ENCODE measurements at places on chromosomes 2 and 18. TPM values are rescaled to one million over a fixed set of nuclear protein-coding genes. Genes with fewer than 3 reads are reported as not detected.

NGEF gene
- not detected for total RNA-seq

SLC25A12 gene
- 64.4 TPM for total RNA-seq

GRCh38 chr2:113080134-113080533 lies 12.4 kb downstream of the IL1F10 start:
- no peaks in the 10 kb centered on the region for H3K4me1 ChIP-seq
- H3K27ac ChIP-seq, result no peak overlapping the region
- no peaks in the 10 kb centered on the region for H3K36me3 ChIP-seq
- H3K27me3 ChIP-seq, result peaks cover 18% of the 10 kb centered on the region

KCNK3 gene
- 13.0 TPM for total RNA-seq

- H3K27me3 ChIP-seq, result no peaks in the 10 kb centered on the region
- no peaks in the 10 kb centered on the region for H3K36me3 ChIP-seq
- H3K4me1 ChIP-seq, result no peaks in the 10 kb centered on the region
- no peak overlapping the region for H3K27ac ChIP-seq
These were observed 289.5 kb upstream of the REV1 start for GRCh38 chr2:99779276-99779675.

- no peaks in the 10 kb centered on the region for H3K27me3 ChIP-seq
- DNase-seq, result no peak
- no peak overlapping the region for H3K27ac ChIP-seq
- H3K4me3 ChIP-seq, result no peak overlapping the region
These were observed 9.0 kb downstream of the LRRTM4 start for GRCh38 chr2:77513191-77513590.

FBXO48 gene
- total RNA-seq, result 0.33 TPM

DNA sequence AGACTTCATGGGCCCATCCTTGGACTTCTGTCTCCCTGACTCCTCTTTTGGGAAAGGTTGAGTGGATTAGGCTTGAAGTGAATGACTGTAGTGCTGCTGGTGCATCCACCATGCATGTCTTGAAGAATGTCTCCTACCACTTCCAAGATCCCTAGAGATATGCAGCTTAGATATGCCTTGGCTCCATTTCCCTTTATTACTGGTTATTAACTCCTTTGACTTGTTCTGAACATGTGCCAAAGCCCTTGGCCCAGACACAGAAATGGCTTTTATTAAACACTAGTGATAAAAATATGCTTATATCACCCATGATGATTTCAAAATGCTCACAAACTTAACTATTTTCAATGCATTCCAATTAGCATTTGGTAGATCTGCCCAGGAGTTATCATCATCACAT lies 90.0 kb upstream of the SLC14A2 start:
- peaks cover 44% of the 10 kb centered on the region for H3K4me1 ChIP-seq
- H3K4me3 ChIP-seq, result no peak overlapping the region
- no peak for DNase-seq
- no peaks in the 10 kb centered on the region for H3K36me3 ChIP-seq
- no peaks in the 10 kb centered on the region for H3K27me3 ChIP-seq
- no peak overlapping the region for H3K27ac ChIP-seq

PKDCC gene
- total RNA-seq, result 219 TPM

GRCh38 chr18:31562726-31563125 lies 29.0 kb upstream of the TTR start:
- DNase-seq, result no peak
- H3K4me1 ChIP-seq, result no peaks in the 10 kb centered on the region
- no peaks in the 10 kb centered on the region for H3K36me3 ChIP-seq
- no peak overlapping the region for H3K27ac ChIP-seq
- no peaks in the 10 kb centered on the region for H3K27me3 ChIP-seq

DNA sequence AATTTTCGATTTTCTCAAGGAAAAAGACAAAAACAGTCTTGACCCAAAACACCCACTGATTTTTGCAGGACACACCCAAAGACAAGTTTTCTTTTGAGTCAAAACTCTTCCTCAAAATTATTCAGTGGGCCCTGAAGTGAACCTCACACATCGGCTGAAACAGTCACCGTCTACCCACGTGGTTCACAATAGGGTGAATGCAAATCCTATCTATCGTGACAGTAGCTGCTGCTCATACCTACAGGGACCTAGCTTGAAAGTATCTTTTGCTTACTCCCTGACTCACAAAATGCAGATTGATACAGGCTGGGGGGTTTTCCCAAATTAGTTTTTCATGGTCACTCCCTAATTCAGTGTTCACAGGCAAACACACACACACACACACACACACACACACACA lies 10.7 kb upstream of the CD226 start:
- no peak overlapping the region for H3K4me3 ChIP-seq
- no peak overlapping the region for H3K27ac ChIP-seq
- H3K4me1 ChIP-seq, result no peaks in the 10 kb centered on the region
- H3K27me3 ChIP-seq, result no peaks in the 10 kb centered on the region
- DNase-seq, result peak; percentile 8
- no peaks in the 10 kb centered on the region for H3K36me3 ChIP-seq

- H3K4me3 ChIP-seq, result no peak overlapping the region
- no peaks in the 10 kb centered on the region for H3K36me3 ChIP-seq
- H3K27ac ChIP-seq, result no peak overlapping the region
- H3K27me3 ChIP-seq, result no peaks in the 10 kb centered on the region
These were observed 131.0 kb downstream of the TMEM182 start for GRCh38 chr2:102892698-102893310.

POTEC gene
- not detected for total RNA-seq

VAMP8 gene
- total RNA-seq, result 6.3 TPM

- no peaks in the 10 kb centered on the region for H3K27me3 ChIP-seq
- no peaks in the 10 kb centered on the region for H3K36me3 ChIP-seq
- H3K27ac ChIP-seq, result no peak overlapping the region
- no peak overlapping the region for H3K4me3 ChIP-seq
- no peak for DNase-seq
These were observed 92.1 kb upstream of the EFEMP1 start for GRCh38 chr2:56015711-56016115.

TMEM131 gene
- 28.5 TPM for total RNA-seq

DNA sequence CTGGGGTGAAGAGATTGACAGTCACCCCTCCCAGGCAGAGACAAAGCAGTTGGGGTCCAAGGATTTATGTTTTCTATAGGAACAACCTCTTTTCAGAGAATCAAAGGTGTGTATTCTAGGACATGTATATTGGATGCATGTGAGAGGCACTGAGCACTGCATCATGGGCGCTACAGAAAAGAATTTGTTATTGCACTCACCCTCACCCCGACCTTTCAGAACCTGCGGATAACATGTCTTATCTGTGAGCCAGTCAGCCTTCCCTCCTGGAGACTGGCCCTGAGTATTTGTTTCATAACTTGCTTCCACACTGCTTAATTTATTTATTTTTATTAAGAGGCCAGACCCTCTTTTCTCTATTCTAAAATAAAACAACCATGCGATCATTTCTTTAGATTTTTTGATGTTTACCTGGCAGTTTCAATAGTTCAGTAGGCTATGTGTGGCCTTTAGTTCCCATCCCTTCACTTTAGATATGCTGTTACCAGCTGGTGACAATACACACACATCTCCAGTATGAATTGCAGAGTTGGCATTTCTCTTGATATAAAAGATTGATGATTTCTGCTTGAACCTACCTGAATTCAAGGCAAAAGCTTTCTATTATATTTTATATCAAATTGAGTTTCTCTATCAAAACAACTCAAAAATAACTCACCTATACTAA lies 29.8 kb downstream of the FABP1 start:
- H3K4me1 ChIP-seq, result no peaks in the 10 kb centered on the region
- H3K27ac ChIP-seq, result no peak overlapping the region
- H3K36me3 ChIP-seq, result no peaks in the 10 kb centered on the region
- H3K4me3 ChIP-seq, result no peak overlapping the region
- no peak for DNase-seq
- H3K27me3 ChIP-seq, result no peaks in the 10 kb centered on the region

SLC9A2 gene
- 0.17 TPM for total RNA-seq

CFC1 gene
- total RNA-seq, result not detected

DNA sequence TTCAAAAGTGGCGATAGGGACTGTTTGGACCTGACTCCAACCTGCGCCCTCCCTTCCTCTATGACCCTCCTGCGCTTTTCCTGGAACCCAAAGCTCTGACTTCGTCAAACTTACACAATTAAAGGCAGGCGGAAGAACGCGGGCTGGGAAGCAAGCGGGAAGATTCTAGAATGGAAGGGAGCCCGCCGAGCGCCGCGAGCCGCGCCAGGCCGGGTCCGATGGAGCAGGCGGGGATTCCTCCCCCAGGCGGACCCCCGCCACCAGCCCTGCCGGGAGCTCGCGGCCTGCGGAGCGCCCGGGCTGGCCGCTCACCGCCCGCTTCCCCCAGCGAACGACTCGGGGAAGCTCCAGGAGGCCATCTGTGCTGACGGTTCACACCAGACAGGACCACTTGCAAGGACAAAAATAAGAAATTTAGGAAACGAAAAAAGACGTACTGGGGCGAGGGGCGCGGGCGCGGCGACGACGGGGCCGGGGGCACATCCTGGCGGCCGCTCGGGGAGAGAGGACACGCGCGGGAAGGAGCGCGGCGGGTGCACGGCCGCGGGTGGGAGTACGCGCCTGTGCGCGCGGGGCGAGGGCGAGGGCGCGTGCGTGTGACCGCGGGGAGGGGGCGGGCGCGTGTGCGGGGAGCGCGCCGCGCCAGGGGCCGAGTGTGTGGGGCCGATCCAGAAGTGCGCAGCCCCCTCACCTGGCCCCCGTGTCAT lies 1.1 kb upstream of the SALL3 start:
- H3K4me3 ChIP-seq, result no peak overlapping the region
- DNase-seq, result no peak
- H3K27ac ChIP-seq, result no peak overlapping the region
- H3K4me1 ChIP-seq, result peaks cover 39% of the 10 kb centered on the region
- peaks cover 96% of the 10 kb centered on the region for H3K27me3 ChIP-seq
- H3K36me3 ChIP-seq, result no peaks in the 10 kb centered on the region
